Osteocyte (in vitro differentiated cells): ENCODE measurements at places on chromosomes 11 and 22.
A peak's percentile ranks its signal among the peaks of the same experiment; 100 is the strongest.

DNA sequence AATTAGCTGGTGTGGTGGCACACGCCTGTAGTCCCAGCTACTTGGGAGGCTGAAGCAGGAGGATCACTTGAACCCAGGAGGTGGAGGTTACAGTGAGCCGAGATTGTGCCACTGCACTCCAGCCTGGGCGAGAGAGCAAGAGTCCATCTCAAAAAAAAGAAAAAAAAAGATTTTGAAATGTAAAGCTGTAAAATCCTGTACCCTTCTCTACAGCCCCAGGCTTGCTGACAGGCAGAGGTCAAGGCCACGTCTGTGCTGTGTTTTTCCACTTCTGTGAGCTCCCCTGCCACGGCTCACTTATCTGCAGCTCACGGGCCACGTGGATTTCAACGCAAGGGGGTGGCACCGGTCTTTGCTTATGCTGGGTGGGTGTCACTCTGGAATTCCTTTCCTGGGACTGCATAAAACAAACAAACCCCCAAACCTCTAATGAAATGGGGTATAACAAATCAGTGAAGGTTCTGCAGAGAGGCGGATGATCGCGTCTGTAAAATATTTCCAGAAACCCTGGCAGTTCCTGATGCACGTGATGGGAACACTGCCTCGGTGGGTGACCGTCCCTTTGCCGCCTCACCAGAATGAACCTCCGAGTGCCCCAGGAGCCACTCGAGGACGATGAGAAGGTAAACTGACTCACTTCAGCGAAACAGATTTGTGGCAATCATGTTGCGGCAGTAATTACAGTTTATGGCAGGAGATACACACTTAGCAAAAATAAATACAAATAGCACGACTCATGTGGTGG is 44.0 kb upstream of the ATXN10 start:
- no peak for DNase-seq

GRCh38 chr11:61372659-61373420 is 10.7 kb downstream of the TMEM138 start:
- DNase-seq = no peak

GRCh38 chr11:28618416-28618815 is 510.2 kb downstream of the METTL15 start:
- DNase-seq = no peak

GRCh38 chr22:47918276-47918921 is 1155.9 kb downstream of the TBC1D22A start:
- peak; percentile 56 for DNase-seq

DNA sequence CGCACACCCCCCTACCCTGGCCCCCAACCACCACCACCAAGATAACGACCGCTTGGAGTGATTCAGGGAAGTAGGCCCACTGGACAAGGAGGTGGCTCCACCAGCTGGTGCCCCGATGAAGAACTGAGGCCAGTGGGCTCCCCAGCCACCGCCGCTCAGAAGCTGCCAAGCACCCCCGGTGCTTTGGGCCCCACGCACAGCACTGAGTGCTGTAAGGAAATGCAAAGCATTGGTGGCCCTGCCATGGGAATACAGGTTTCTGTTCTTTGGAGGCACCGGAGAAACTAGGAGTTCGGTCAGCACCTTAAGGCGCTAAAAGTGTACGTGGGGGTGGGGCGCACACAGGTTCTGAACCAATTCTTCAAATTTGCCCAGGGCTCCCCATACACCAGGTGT is 664 bp upstream of the PRSS23 start:
- DNase-seq = no peak

DNA sequence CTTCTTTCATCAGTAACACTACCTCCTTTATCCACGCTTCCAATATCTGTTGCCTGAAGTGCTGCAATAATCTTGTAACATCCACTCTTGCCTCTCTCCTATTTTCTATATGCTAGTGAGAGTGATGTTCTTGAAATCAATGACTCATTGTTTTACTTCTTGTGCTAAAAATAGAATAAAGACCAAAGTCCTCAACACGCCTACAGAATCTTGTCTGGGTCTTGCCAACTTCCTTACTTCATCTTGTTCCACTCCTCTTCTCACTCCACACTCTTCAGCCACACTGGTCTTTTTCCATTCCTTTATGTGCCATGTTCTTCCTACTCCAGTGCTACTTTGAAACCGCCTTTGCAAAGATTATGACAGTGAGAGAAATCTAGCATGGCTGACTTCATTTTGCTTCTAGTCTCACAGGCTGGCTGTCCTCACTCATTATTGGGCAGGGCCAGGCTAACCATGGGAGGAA is 136.4 kb downstream of the CCDC81 start:
- DNase-seq = no peak

- DNase-seq = no peak
Observed at GRCh38 chr22:36197514-36198146, 4.0 kb downstream of the APOL4 start.

DNA sequence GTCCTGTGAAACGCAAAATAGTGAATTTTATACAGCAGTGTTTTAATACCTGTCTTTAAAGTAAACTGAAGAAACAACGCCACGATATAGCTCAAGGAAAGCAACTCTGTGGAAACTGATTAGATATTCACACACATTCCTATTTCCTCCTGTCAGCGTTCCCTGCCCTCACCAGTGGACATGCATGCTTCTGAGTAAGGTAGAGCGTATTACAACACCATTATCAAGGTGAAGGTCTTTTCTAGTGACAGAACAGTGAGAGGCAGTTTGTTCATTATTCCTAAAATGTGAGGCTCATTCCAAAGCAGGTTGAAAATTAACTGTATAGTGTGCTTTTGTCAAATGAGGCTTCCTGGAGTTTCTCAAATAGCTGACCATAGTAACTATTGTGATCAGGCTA is 153.1 kb downstream of the DDX10 start:
- DNase-seq = no peak

DNA sequence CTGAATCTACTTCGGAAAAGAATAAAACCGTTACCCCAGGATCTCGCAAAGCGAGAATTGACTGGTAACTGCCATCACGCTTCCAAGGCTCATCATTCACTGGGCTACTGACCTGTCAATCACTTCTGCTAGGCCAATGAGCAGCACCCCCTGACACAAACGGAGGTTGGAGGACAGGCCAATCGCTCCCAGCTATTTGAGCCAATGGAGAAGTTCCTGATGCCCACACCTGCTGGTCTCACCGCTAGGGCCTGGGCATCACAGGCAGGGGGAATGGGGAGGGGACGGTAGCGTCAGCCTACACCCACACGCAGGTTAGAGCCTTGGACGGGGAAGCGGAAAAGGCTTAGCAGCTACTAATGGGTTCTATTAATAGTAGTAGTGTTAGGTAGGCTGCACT is 56.7 kb upstream of the CHST1 start:
- no peak for DNase-seq

DNA sequence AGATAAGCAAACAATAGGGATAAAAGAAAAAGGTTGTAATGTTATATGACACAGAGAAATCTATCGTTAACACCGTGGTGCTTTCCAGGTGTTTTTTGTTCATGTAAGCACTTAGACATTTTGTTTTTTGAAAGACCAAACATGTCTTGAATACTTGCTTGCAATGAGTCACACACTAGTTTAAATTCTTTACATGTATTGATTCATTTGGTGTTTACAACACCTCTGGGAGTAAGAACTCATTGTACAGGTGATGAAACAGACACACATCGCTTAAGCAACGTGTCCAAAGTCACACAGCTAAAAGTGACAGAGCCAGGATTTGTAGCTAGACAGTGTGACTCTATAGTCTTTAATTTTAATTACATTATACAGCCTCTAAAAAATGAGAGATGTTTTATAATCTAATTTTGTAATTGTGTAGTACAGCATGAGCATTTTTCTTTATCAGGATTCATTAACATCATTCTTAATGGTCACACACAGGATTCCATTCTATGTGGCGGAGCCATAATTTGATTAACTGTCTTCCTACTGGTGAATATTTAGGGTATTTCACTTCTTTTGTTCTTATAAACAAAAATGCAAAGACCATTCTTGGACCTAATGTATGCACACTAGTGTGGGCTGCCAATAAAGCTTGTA is 148.8 kb downstream of the DBX1 start:
- DNase-seq = no peak

- DNase-seq = peak; percentile 64
Observed at GRCh38 chr11:133833898-133834681, 11.2 kb downstream of the SPATA19 start.

DNA sequence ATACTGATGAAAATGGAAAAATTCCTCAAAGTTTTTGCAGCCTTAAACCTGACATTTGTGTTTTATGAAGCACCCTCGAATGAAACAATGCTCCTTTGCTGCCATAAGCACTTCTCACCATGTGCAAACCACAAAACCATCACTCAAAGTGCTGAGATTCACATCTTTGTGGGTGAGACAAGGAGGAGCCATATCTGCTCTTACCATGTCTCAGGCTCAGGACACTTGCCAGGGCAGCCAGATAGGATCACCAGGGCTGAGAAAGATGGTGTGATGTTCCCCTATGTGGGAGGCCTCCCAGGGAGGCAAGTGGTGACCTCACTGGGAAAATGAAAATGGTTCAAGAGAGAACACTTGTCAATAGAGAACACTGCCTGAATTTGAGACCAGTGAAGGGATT is 120.4 kb downstream of the CCDC34 start:
- DNase-seq = no peak

- DNase-seq = peak; percentile 75
Observed at GRCh38 chr11:44632466-44633123, 67.1 kb downstream of the CD82 start.

- peak; percentile 93 for DNase-seq
Observed at GRCh38 chr11:76807206-76807875, 24.2 kb downstream of the TSKU start.

DNA sequence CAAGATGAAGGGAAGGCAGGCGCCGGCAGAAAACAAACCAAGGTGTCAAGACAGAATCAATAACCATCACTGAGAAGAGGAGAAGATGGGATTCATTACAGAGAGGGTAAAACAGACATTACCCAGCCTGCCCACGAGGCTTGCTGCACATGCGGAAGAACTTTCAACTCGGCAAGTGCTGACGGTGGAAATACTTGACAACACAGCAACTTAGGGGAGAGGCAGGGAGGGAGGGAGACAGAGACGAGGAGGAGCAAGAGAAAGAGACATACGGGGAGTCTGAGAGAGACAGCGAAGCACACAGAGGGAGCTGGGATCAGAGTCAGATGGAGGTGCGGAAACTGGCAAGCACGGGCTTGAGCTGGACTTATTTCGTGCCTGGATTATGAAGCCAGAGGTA is 129.3 kb upstream of the NECTIN1 start:
- no peak for DNase-seq

GRCh38 chr11:8810540-8811301 is 100.3 kb upstream of the AKIP1 start:
- DNase-seq = peak; percentile 86

GRCh38 chr22:25372000-25372595 is 152.7 kb downstream of the CRYBB2 start:
- DNase-seq = no peak

GRCh38 chr22:22088658-22089458 is 106.3 kb upstream of the TOP3B start:
- peak; percentile 77 for DNase-seq
